ENCODE measurements at places on chromosomes 12 and 14.

DNA sequence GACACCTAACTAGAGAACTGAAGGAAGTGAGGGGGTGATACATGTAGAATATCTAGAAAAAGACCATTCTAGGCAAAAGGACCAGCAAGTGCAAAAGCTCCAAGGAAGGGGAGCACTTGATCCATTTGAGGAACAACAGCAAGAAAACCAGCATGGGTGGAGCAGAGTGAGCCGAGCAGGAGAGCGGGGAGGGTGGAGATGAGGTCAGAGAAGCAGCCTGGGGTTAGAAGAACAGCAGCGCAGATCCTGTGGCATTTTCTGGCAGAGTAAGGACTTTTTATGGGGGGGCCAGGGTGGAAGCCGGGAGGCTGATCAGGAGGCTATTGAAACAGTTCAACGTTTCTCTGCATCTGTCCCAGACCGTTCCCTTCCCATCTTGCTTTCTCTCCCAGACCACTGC is 24.5 kb upstream of the TMCC3 start:
- peak; percentile 57 for DNase-seq

DNA sequence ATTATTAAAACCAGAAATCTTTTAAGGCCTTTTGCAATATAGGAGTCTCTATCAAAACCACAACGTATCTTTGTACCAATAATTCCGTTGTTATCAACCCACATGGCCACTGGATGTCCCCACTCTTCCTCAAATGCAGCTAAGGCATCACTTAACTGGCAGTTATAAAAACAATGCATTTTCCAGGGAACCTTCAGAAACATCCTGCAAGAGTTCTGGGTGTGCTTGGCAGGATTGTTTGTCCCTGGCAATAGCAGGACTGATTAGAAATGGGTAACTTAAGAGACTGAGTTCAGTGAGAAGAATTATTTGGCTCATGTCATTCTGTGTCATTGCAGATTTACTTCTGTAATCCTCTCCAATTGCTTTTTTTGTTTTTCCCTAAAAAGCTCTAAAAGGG is 112.0 kb downstream of the SLC15A5 start:
- DNase-seq = peak; percentile 54

DNA sequence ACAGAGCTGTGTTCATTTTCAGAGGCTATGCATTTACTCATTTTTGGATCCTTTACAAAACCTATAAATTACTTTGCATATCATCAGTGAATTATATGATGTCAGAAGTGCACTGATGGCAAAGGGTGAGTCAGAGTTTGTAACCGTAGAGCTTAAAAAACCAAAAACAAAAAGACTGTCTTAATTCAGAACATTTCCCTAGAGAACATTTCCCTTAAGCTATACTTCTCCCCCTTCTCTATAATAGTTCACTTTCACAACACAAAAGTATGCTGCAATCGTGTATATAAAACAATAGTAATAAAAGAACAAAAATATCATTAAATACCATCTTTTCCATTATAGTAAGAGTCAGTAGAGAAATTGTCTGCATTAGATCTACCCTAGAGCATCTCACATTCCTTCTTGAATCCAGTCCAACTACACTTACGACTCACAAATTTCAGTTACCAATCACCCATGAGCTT is 934.9 kb downstream of the LRFN5 start:
- no peak for DNase-seq

GRCh38 chr12:110105986-110106385 is 18.2 kb upstream of the IFT81 start:
- DNase-seq = no peak

- no peak for DNase-seq
These were observed 73.9 kb downstream of the ARL6IP4 start for GRCh38 chr12:123054371-123054770.

DNA sequence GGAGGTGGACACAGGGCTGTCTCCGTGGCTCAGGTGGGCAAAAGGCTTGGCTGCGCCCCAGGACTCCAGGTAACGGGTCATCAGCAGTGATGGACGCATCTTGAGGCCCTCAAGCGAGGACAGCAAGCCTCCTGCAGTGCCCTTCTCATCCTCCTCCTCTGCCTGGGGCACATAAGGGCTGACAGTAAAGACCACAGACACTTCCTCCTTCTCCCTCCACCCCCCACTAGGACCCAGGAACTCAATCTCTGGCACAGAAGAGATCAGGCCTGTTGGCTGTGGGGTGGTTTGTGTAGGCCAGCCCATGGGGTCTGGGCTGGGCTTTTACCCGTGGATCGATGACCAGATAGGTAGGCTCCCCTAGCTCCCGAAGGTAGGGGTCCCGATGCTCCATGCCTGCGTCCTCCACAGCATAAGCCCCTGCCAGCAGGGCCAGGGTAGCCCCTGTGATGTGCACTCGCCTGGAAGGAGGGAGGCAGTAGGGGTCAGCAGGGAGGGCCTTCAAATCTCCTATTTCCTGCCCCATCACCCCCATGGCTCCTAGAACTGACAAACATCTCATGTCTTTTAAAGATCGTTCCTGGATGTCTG is 5.7 kb downstream of the ADCY4 start:
- DNase-seq = no peak

DNA sequence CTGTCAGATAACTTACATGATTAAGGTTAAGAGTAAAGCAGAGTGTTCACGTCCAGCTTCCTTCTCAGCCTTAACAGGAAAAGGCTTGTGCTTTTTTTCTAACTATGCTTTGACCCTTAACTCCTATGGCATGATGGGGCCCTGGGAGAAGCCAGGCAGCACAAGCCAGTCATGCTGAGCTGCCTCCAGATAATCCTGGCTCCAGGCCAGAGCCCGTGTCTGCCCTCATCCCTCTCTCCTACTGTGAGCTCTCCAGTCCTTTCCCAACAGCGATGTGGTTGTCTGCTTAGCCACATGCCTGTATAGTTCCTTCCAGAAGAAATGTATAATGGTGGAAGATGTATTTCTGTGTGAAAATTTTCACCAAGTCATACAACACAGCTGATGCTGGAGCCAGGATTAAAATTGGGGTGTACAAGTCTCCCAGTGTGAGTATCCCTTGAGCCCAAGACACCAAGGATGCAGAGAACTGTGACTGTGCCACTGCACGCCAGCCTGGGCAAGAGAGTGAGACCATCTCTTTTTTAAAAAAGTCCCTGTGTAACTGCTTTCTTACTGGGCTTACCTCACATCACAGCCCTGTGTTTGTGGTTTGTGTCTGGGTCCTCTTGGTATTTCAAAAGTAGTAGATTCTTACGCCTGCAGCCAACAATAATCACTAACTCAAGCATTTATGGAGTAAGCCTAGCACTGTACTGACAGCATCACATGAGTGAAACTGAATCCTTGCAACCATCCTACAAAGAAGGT is 7.9 kb upstream of the ITFG2 start:
- no peak for DNase-seq

DNA sequence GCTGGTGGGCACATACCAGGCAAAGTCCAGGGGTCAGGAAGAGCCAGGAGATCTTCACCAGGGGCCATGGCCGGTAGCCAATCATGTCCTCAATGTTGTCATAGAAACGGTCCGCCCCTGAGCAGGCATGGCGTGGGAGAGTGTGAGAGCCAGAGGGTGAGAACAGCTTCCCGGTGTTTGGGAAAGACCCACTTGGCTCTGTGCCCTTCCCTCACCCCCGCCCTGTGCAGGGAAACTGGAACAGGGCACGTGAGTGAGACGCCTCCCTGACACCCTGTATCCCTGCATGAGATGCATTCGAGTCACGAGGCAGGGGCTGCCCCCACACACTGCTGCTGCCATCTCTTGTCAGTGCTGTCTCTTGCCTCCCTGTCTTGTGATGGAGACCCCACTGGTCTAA is 20.7 kb downstream of the SLC6A12 start:
- no peak for DNase-seq

- DNase-seq = no peak
These were observed 18.0 kb upstream of the ABHD12B start for GRCh38 chr14:50853891-50854290.

- DNase-seq = no peak
These were observed 14.4 kb downstream of the SDSL start for GRCh38 chr12:113436586-113436985.

DNA sequence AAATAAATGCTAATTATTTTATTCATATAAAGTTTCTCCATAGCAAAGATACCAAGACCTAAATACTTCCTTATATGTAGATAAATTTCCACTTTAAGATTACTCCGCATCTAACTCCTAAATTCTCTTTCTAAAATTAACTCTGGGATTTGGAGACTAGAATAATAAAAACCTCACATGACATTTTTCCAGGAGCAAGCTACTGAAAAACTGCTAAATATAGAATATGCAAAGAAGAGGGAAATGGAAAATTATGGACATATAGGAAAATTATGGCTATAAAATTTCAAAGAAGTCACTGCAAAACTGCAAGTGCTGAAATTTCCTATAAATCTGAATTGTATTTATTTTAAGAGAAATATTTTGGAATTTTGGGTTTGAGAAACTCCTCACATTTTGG is 186.2 kb downstream of the DUSP6 start:
- DNase-seq = no peak

DNA sequence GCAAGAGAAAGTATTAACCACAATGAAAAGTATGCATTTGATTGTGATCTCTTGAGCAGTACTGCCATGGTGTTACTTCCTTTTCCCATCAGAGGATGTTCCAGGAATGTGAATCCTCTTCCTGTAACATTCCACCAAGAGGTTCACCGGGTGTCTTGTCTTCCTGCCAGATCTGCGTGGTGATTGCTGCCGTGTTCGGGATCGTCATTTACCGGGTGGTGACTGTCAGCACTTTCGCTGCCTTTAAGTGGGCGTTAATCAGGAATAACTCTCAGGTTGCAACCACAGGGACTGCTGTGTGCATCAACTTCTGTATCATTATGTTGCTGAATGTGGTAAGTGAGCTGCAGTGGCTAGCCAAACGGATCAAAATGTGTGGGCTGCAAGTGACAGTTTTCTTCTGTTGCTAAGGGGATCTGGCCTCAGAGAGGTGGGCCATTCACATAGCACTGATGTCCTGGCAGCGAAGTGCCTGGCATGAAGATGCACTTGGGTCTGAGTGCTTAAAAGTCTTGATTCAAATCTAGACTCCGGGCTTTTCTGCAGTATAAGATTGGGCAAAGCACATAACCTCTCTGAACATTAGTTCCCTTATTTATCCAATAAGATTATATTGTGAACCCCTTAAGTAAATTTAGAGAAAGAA is 123.4 kb downstream of the SLC5A8 start:
- no peak for DNase-seq

GRCh38 chr12:87827638-87828264 is 201.4 kb downstream of the C12orf50 start:
- DNase-seq = no peak

DNA sequence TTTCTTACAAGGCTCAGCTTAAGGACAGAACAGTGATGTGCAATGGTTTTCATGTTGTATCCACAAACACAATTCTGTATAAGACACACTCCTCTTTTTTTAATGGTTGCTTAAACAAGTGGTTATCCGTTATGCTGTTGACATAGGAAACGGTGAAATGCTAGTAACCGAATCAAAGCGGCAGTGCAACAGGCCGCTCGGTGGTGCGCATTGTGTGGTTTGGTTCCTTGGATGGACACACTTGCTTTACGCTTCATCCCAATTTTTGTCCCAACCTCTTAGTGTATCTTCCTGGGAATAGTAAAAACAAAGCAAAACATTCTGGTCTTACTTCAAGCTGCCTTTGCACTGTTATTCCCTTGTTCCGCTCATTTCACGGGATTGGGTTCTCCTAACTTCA is 650 bp upstream of the PTGER2 start:
- DNase-seq = no peak

DNA sequence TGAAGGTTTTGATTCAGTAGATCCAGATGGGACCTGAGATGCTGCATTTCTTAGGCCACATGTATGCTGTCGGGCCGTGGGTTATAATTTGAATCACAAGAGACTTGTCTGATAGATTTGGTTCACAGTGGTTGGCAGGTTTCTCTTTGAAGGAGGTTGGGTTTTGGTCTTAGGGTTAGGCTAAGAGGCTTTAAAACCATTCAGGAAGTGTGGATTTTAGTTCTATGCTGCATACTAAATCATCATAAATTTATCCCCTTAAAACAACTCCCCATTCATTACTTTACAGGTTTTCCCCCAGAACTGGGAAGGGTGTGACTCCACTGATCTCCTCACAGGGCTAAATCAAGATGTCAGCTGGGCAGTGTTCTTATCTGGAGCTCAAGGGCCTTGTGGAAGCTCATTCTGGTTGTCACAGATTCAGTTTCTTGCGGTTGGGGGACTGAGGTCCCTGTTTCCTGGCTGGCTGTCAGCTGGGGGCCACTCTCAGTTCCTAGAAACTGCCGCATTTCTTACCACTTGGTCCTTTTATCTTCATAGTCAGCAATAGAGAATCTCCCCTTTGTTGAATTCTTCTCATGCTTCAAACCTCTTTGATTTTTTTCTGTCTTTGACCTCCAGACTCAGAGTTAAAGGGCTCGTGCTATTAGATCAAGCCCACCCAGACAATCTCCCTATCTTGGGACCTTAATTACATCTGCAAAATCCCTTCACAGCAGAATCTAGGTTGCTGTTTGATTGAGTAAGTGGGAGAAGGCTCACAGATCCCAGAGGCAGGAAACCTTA is 20.6 kb upstream of the PCNX1 start:
- peak; percentile 70 for DNase-seq

- peak; percentile 4 for DNase-seq
These were observed 122.0 kb upstream of the ATXN7L3B start for GRCh38 chr12:74415633-74416032.

DNA sequence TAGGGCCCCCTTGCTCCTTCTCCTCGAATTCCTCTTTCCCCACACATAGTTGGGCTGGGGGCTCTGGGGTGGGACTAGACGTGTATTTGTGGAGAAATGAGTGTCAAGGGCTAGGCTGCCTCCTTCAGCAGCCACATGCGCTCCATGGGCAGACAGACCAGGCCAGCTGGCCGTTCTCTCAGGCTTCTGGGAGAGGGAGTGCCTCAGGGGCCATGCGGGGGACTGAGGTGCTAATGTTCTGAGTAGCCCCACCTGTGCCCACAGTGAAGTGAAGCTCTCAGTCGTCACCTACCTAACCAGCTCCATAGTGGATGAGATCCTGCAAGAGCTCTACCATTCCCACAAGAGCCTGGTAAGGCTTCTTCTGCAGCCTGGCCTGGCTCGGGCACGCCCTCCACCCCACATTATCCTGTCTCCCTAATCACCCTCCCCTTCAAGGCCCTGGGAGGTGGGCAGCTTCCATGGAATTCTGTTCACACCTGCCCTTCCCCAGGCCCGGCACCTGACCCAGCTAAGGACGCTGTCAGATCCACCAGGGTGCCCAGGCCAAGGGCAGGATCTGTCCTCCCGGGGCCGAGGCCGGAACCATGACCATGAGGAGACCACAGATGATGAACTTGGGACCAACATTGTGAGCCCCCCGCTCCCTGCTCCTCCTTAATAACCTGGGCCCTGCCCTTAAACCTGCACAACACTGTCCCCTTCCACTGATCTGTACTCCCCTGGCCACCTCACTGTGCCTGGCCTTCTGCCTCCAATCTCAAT is 9.0 kb upstream of the CPNE6 start:
- no peak for DNase-seq
